ENCODE measurements at places on chromosomes 5 and 9. TPM values are rescaled to one million over a fixed set of nuclear protein-coding genes. Genes with fewer than 3 reads are reported as not detected.

DNA sequence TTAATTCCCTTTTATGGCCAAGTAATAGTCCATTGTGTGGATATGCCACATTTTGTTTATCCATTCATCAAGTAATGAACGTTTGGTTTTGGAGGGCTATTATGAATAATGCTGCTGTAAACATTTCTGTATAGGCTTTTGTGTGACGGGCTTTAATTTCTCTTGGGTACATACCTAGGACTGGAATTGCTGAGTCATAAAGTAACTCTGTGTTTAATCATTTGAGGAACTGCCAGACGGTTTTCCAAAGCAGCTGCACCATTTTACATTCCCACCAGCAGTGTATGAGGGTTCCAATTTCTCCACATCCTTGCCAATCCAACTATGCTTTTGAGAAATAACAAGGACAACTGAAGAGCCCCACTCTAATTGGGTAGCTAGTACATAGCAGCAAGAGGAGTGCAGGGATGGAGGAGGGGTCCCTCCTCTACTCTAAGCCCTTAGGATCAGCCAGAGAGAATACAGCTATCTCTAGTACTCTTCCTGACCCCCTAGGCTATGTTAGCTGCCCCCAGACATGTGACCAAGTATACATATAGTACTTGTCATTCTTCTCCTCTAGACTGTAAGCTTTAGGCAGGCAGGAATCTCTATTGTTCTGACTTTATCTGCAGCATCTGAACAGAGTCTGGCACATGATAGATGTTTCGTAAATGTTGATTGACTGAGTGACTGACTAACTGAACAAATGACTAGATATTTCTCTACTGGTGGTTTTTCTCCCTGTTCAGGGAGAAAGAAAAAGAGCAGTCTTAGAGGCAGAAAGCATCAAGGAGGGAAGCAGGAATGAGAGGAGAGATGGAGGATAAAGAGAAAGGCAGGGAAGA lies 22.1 kb upstream of the MATR3 start:
- DNase-seq, result no peak

GRCh38 chr5:176794509-176794908 lies 15.8 kb upstream of the UNC5A start:
- DNase-seq, result no peak

GRCh38 chr5:97231025-97231636 lies 48.1 kb upstream of the RIOK2 start:
- DNase-seq, result no peak

GRCh38 chr9:76529653-76530052 lies 70.7 kb downstream of the GCNT1 start:
- DNase-seq, result no peak

- DNase-seq, result no peak
Observed at GRCh38 chr5:181086026-181086883, 44.7 kb downstream of the OR2V1 start.

- DNase-seq, result no peak
Observed at GRCh38 chr9:10173561-10173960, 439.2 kb downstream of the PTPRD start.

DNA sequence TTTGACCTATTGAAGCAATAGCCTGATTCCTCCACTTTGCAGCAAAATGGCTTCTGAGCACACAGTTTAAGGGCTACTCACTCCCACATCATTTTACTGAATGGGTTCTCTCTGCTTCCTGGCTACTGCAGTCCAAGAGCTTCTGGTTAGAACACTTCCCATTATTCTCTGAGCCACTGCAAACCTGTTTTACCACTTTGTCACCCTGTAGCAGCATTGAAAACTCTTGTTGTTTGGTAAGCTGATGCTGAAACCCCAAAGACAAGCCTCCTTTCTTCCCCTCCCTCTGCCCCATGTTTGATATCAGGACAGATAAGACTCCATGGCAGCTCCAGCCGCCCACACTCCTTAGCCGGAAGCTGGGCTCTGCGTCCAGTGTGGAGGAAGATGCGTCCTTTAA lies 84.4 kb upstream of the RARS1 start:
- no peak for DNase-seq

- no peak for DNase-seq
Observed at GRCh38 chr9:129111528-129112151, 425 bp downstream of the PTPA start.

GRCh38 chr5:36720688-36721087 lies 114.3 kb downstream of the SLC1A3 start:
- no peak for DNase-seq

DNA sequence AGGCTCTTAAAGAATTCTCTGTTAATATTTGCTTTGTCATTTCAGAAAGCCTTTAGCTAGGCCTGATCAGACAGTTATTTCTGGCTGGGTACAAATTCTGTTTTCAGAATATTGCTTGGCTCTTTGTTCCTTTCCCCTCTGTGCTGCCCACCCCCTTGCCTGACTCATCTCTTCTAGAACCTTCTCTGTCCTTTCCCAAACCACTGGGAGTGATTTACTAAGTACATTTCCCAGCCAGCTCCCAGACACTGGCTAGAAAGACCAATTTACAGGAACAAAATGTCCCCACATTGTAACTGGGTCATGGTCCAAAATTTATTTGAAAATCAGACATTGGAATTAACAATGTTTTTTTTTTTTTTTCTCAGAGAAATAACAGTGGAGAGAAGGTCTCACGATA lies 133.1 kb upstream of the MAP1B start:
- no peak for DNase-seq

- no peak for DNase-seq
Observed at GRCh38 chr5:107526270-107526937, 144.3 kb downstream of the EFNA5 start.

- DNase-seq, result no peak
Observed at GRCh38 chr5:142107736-142108431, 695 bp upstream of the NDFIP1 start.

DNA sequence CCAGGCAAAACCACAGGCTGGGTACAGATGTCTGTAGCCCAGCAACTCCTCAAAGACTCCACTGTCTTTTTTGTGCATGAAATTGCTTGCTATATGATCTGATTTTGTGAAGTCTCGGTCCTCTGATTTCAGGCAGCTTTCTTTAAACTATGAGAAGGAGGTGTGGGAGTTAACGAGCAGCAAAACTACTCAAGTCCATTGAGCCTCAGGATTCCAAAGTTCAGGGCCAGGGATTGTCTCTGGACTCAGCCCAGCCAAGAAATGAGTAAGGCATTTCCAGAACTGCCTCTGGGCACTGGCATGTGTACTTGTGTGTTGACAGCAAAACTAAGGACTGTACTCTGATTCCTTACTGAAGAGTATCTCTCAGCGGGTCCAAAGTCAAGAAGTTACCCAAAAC lies 53.4 kb upstream of the GLIS3 start:
- no peak for DNase-seq

DNA sequence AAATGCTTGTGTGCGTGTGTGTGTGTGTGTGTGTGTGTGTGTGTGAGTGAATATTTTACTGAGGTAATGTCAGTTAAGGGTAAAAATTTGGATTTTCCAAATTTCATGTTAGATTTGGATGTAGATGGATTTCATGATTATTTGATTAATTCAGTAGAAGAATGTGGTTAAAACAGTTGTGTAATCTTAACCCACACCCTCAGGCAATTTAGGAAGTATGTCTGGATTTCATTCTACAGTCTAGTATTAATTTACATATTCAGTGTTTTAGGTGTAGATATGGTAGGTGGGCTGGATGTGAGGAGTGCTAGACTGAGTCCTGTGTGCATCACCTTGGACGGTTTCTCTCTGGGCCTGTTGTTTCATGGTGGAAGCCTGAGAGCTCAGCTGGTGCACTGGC lies 99.1 kb upstream of the CKMT2 start:
- no peak for DNase-seq

GRCh38 chr9:80061940-80062339 lies 490.2 kb downstream of the TLE4 start:
- DNase-seq, result no peak

DNA sequence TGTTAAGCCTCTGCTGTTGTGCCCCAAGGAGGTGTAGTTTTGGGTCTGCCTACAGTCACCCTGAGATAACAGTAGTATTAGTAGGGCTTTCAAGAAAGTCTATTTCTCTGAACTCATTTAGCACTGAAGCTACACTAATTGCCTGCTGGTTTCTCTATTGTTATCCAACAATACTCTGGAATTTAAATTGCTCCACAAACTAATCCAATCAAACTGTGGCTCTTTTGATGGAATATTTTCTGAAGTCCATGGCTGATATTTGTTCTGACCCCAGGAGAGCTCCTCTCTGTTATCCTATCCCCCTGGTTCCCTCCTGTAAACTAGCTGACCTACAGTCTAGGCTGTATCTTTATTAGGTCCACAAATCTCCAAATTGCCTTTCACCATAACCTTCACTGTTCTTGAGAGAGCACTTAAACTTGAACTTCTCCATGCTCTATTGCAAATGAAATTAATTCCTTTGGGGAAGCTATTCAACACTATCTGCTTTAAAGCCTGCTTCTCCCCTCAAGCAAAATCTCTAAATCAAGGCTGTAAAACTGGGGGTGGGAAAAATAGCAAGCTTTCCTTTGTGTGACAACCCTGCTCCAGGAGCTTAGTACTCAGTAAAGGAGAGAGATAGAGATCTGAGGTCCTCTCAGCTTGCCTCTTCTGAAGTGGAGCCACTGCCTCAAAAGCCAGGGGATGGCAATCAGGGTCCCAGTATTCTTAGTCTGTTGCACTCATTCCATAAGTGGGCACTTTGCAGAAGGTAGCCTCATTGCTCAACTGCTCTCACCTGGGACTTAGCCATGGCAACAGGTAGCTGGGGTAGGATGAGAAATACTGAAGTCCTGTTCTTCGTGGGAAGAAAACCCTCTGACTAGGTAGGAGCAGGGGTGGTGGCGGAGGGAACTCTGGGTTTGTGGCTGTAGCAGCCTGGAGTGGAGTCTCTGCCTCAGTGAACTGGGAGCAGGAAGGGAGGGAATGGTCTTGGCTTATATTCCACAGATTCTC lies 110.9 kb downstream of the MACIR start:
- no peak for DNase-seq

- peak; percentile 82 for DNase-seq
Observed at GRCh38 chr9:127927201-127927987, 3.2 kb downstream of the PIP5KL1 start.

- no peak for DNase-seq
Observed at GRCh38 chr9:8679371-8679822, 879.8 kb upstream of the DMAC1 start.

- DNase-seq, result peak; percentile 95
Observed at GRCh38 chr5:129852747-129853352, 51.4 kb upstream of the CHSY3 start.

DNA sequence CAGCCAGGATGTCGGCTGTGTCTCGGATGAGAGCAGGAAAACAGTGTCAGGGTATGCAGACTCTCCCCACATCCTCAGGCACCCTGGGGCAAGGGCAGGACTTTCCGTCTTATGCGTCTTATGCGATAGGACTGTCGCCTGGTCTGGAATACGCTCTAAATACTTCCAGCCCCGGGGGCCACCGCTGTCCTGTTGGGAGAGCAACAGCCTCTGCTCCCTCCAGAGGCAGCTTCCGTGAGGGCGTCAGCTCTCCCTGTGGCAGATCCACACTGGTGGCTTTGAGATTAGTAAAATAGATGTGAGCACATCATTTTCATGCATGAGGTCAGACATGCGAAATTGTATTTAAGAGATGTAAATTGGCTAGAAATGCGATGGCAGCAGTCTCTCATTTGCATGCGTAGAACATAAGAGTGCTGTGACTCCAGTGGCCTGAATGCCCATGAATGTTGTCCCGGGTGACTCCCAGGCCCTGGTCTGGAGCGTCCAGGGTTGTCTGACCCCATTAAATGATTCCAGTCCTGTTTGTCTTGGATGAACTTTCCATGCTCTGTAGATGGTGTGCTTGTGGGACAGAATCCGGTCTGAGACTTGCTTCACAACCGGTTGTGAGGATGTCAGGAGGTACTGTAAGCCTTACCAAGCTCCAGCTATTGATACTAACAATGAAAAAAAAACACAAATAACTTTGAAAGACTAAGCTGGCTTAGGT lies 228.2 kb downstream of the SYK start:
- no peak for DNase-seq

DNA sequence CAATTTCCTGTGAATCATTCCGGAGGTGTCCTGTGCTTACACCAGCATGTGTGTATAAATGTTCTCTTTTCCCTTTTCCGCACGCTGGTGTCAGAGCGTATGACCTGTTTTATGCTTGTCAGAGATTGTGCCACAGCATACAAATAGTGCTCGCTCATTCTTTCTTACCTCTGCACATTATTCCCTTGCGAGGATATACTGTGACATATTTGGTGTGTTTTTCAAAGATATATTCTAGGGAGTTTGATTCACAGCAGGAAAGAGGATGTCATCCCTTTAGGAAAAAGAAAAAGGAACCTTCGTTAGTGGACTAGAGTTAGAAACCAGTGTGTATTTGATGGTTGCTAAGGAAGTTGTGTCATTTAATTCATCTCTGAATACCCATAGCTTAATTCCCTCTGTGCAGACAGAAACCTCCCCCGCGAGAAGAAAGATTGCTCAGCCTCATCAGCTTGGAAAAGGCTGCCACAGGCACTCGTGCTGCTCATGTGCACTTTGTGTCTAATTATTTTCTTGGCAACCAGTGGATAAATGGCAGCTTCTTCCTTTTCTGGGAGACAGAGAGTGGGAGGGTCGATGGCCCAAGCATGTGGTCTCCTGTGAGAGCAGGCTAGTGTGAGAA lies 14.7 kb upstream of the CCIN start:
- DNase-seq, result no peak

GRCh38 chr5:134463991-134464760 lies 52.5 kb upstream of the CDKN2AIPNL start:
- DNase-seq, result no peak

GRCh38 chr9:80144856-80145255 lies 573.1 kb downstream of the TLE4 start:
- DNase-seq, result no peak

DNA sequence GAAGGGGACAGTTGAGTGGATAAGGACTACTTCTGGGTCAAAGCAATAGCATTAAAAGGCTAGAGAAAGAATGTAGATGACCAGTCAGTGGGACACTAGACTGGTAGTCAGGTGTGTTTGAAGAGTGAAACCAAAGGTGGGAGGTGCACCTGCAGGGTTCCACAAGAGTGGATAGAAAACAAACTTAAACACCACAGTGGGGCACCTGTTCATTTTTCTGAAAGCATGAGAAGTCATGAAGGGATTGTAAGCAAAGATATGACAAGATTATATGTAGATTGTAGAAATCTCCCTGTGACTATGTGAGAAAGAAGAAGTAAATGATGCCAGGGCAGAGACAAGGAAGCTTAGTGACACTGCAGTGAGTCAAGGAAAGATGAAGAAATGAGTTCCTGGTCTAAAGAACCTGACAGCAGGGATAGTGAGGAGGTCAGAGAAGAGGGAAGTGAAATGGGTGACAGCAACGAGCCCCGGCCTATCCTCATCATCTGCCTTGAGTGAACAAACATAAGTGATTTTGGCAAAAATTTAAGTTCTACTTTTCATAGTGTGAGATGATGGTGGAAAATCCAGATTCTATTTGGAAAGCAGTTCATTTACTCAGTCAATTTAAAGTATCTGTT lies 296.9 kb downstream of the TLE4 start:
- no peak for DNase-seq

FAM81B gene
- 0.28 TPM for total RNA-seq

DND1 gene
- total RNA-seq, result 0.56 TPM

LCN2 gene
- 69.4 TPM for total RNA-seq

SPATA31A3 gene
- total RNA-seq, result not detected

C5orf46 gene
- not detected for total RNA-seq

CDC26 gene
- 7.4 TPM for total RNA-seq

TMEM174 gene
- not detected for total RNA-seq

TAL2 gene
- total RNA-seq, result not detected

PCDHA4 gene
- 0.91 TPM for total RNA-seq

GFI1B gene
- total RNA-seq, result not detected

GNA14 gene
- 1.0 TPM for total RNA-seq

SPINK4 gene
- total RNA-seq, result not detected

FAM53C gene
- 15.9 TPM for total RNA-seq

PCDHA13 gene
- 1.8 TPM for total RNA-seq

PCDHGA8 gene
- 0.72 TPM for total RNA-seq

PCDHGB2 gene
- 2.4 TPM for total RNA-seq

PCDHA9 gene
- 0.23 TPM for total RNA-seq

CAMK4 gene
- 0.75 TPM for total RNA-seq

Data from pancreas (tissue), 10 donors.